Inflammatory macrophage treated with lipopolysaccharide for 1 hour (primary cell): ENCODE measurements at places on chromosomes 16 and 17.

DNA sequence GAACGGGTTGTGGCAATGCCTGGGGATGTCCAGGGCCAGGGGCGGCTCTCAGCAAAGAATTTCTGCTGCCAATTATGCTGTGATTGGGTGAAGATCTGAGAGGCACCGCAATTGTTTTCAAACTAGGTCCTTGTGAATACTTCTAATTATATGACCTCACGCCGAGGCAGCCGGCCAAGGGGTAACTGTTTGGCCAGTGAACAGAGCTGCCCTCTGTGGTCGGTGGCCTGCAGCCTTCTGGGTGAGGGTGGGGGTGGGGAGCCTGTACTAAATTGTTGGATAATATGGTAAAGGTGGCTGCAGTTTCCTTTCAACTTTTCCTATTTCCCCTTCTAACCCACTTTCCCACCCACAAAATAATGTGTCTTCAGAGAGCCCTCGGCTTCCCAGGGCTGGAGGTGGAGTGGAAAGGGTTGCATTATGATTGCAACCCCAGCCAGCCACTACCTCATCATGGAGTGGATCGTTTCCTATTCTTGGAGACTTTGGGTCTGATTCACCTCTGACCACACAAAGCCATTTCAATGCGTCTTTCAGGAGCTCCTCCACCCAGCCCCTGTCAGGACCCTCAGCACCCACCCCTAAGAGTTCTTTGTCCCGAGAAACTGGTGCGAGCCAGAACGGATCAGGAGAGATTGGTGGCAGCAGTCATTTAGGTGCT lies 2.0 kb upstream of the DNAI2 start:
- DNase-seq: peak; percentile 23

- DNase-seq: no peak
Measured at GRCh38 chr17:44108440-44109311, 14.8 kb downstream of the HDAC5 start.

GRCh38 chr17:20187049-20187448 lies 177.9 kb downstream of the SPECC1 start:
- DNase-seq: no peak

DNA sequence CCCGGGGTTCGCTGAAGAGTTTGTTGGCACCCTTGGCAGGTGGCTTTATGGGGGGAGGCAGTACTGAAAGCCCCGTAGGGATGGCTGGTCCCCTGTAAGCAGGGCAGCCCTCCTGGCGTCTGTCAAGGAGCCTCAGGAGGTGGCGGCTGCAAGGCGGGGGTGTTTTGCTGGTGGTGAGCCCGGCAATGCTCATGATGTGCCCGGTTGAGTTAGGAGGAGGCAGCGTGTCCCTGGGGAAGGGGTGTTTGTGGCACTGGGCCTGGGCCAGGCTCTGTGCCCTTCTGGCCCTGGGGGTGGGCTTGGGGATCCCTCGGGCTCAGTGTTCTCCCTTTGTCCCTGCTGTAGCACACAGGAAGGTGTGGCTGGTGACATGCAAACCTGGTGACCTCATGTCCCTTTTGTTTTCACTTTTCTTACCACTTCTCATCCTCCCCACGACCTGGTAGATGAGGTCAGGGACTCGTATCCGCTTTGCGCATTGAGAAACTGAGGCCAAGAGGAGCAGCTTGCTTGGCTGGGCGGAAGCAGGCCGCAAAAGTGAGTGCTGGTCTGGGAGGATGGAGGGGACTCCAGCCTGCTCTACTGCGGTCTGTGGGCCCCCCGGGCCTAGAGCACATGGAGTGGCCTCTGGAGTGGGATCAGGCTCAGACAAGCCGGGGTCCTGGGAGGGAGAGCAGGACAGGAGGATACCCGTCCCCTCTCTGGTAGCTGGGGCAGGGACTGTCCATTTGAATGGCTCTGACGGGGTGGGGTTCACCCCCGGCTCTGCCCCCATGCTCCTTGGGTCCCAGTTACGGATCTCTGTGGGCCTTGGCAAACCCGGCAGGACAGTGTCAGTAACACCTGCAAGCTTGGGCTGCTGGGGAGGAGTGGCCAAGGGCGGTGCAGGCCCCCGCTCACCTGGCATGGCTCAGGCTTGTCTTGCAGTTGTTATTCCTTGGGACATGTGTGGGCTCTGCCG lies 2.2 kb downstream of the SNN start:
- DNase-seq: peak; percentile 55

DNA sequence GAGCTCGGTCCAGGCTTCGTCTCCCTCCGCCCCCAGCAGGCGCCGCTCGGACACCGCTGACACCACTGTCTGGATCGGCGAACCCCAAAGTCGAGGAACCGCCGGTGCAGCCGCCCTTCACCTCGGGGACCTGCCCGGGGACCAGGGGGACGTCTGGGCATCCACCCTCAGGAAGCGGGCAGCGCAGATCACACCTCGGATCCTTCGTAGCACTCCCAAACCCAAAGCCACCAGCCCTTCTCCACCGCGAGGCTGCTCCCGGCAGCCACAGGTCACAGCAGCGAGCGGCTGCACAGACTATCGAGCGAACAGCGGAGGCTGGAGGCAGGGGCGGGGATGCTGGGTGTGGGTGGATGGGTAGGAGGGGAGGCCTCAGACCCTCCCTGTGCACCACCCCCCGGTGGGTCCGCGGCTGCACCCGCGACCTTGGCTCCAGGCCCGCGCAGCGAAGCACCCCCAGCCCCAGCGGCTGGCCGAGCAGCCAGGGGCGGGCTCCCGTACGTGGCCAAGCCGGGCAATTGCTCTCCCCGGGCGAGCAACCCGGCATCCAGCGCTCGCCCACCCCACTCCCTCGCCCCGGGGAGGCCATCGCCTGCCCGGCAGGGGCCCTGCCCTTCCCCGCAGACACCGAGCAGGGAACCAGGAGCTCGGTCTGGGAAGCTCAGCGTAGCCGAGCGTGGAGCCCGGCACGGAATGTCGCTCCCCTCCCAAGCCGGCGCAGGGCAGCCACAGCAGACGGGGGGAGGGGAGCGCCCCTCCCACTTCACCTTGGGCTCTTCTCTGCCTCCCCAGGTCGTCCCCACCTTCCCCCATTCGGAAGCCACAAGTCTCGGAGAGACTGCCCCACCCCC lies 1.0 kb downstream of the SDK2 start:
- no peak for DNase-seq

DNA sequence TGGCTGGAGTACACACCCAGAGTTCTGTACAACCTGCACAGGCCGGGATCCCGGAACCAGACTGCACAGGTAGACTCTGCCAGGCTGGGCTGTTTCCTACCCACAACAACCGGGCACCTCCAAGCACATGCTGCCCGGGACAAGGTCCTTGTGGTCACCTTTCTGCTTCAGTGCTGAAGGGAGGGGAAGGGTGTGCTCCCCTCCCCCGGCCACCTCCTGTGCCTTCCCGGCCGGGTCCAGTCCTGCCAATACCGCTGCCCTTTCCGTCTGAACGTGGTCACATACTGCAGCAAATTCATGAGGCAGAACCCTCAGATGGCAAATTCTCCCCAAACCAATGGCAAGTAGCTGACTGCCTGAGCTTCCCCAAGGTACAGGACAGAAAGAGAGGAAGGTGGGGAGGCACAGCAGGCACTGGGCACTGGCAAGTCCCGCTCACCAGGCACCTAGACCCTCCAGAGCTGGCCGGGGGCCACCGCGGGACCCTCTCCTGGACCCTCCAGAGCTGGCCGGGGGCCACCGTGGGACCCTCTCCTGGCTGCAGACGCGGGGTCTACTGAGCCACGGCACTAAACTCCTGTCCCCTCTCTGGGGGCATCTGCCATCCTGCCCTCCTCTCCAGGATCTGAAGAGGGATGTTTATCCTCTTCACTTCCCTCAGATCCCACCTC lies 22.8 kb downstream of the SLC43A2 start:
- DNase-seq: no peak

DNA sequence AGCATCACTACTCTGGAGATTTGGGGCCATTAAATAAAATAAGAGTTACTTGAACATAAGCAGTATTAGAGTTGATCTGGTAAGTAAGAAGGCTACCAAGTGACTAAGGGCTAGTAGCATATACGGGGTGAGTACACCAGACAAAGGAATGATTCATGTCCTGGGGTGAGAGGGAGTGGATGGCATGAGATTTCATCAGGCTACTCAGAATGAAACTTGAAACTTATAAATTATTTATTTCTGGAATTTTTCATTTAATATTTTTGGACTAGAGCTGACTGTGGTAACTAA lies 2.3 kb downstream of the SLFN5 start:
- DNase-seq: peak; percentile 71

DNA sequence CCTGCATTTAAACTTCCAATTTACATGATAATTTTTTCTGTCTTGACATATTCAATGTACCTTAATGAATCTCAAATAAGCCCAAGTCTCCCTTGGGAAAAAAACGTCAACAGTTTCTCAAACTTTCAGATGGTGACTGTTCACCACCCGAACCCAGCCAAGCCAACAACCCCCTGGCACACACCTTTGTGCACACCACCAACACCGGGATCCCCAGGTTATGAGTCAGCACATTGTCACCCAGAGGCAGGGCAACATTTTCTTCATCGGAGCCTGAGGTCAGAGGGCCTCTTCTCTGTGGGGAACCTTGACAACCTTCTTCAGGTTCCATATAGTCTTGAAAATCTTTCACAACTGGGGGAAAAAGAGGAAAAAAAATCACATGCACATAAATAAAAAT lies 15.5 kb downstream of the DYNC1LI2 start:
- DNase-seq: no peak

GRCh38 chr16:46908540-46909372 lies 24.6 kb downstream of the GPT2 start:
- peak; percentile 78 for DNase-seq

DNA sequence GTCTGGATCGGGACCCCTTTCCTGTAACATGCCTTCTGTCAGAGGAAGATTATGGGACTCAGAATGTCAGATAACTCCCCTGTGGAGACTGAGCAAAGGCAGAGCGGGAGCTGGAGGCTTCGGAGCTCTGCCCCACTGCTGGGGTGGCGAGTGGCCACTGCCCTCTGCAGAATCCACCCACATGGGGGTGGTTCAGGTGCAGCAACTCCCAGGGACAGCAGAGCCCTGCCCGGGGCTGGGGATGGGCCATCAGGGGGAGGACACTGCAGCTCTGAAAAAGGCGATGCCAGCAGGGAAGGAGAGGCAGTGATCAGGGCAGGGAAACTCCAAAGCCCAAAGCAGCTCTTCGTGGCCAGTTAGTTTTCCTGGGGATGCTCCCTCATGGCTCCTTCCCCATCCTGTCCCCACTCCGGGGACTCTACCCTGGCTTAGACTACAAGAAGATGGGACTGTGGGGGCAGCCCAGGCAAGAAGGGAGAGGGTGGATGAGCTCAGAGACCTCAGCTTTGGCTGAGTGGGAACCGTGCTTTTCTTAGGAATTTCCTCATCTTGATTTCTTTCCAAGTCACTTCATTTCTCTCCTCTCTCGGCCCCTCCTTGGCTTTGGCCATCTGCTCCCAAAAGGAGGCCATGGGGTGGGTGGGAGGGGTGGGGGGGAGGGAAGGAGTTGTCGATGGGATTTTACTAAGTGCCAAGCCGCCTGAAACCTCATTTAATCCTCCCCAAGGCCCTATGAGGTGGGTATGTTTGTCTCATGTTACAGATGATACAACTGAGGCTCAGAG lies 4.0 kb downstream of the CA4 start:
- DNase-seq: no peak

DNA sequence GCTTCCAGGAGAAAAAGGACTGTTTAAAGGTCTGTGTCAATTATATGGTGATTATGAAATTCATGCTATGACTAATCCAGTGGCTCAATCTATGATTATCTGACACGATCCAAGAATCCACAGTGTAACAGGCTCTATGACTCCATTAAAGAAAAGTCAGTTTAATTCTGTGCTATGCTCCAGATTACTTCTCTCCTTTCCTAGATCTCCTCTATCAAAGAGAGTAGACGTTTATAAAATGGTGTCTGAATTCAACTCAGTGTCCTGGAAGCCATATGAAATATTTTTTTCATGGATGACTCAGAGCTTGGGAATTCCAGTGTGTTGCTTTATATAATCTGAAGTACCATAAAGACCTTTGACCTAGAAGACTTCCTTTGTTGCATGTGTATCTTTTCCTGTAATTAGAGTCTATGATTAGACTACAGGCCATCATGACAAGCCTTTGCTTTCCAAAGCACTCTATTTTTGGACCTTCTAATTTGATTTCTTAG lies 27.0 kb upstream of the NF1 start:
- DNase-seq: peak; percentile 86

DNA sequence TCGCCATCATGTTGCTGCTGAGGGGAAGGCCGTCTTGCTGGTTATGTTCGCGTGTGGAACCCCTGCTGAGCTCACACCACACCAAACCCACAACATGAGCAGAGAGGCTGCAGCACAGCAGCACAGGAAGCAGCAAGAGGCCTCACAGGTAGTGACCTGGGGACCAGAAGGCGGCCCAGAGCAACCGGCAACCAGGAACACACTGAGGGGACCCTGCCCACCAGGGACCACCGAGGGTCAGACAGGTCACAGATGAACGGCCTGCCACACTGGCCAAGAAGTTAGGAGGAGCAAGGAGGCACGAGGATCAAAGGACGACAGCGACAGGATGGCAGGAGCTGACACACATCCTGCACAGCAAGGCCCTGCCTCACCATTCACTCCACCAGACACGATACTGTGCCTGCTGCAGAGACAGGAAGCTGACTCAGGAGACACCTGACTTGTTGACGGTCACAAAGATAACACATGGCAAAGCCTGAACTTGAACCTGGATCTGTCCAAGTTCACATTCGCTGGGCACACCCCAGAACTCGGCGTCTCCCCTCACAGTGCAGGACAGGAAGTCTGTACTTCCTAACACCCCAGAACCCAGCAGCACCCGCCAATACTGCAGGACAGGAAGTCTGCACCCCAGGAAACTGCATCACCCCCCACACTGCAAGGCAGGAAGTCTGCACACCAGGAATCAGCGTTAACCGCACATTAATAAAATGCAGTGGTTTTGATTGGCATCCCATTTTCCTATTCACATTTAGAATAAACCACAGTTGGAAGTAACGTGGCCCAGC lies 98.5 kb downstream of the ZNF778 start:
- DNase-seq: no peak
